Activated CD4-positive, CD25-positive, alpha-beta regulatory T cell treated with anti-CD3 and anti-CD28 coated beads, Interleukin-2, amount 50 U/mL, for 72 hours (primary cell): ENCODE measurements at places on chromosomes 5 and 9.

GRCh38 chr9:68497629-68498028, 43.1 kb downstream of the TMEM252 start:
- DNase-seq = no peak

DNA sequence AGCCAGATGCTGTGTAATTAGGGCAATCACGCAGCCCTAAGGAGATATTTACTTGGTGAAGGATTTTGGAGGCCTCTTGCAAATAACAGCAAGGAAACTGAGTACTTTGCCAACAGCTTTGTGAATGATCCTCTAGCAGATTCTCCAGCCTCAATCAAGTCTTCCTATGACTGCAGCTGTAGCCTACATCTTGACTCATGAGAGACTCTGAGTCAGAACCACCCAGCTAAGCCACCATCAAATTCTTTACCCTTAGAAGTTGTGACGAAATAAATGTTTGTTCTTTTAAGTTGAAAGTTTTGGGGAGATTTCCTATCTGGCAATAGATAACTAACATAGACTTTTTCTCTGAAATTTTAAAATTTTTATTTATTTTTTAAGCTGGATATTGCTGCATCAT, 237.6 kb upstream of the CCNH start:
- no peak for DNase-seq

GRCh38 chr5:62413711-62414110, 1.1 kb downstream of the IPO11 start:
- no peak for DNase-seq

GRCh38 chr5:78893940-78894677, 91.0 kb downstream of the ARSB start:
- no peak for DNase-seq

- DNase-seq = peak; percentile 9
These were observed 162.7 kb downstream of the MACROH2A1 start for GRCh38 chr5:135236228-135236907.

DNA sequence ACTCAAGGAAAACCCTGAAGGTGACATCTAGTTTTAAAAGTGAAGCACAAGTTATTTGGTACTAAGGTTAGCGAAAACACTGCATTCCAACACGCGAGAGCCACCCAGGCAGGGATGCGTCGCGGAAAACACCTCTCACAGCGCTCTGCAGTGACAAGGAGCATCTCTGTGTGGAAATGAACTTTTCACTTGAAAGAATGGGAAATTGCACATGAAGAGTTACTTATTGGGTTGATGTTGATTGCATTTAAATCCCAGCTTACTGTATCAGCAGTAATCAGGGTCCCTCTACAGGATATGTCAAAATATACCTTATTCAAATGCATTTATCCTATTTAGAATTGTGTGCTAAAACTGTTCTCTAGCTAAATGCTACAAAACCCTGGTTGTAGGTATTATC, 144.4 kb downstream of the BNC2 start:
- DNase-seq = no peak

DNA sequence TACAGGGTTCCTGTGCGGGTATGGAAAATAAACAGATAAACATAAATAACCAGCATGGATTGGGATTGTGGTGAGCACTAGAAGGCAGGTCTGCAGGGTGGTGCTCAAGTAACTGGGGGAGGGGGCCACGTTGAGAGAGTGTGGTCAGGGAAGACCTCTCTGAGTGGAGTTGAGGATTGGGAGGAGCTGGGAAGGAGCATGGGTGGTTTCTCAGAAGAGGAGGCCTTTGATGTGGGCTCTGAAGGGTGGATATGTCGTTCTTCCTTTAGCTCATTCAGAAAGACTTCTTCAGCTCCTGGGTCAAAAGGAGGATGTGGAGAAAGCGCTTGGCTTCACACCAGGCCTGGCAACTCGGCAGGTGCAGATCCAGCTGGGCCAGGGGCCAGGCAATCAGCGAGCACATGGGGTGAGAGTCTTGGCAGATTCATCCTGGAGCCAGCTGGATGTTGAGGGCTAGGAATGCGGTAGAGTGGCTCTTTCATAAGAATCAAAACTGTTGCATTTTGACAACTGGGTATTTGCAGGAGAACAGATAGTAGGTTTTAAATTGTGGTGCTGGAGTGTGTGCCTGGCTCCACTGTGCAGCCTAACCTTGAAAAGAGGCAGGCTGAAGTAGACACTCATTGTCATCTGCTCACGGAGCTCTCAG, 71.7 kb downstream of the PCSK5 start:
- DNase-seq = no peak

DNA sequence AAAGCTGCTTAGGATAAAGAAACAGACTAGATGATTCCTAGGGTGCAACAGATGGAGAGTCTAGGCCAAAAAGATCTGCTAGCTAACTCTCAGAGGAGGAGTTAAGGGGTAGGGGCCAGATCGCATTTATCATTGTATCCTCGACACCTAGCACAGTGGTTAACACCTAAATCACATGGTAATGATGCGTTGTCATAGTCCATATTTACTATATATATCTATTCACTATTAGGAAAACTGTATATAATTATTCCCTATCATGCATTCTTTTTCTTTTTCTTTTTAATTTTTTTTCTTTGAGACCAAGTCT, 92.8 kb upstream of the SLC44A1 start:
- no peak for DNase-seq

DNA sequence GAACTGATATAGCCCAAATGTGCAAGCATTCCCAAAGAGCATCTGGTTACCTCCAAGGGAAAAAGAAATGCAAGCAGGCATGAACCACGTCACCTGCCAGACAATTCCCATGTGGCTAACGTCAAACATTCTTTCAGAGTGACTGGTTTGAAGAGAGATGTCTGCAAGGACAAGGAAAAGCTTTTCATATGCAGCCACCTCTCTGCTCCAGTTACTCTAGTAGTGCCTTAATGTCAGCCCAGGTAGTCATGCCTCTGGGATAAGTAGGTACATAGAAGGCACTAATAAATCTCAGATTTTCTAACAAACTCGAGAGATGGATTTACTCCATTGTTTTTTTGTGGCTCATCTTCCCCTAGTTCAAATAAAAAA, 96.8 kb upstream of the IFNK start:
- DNase-seq = no peak

DNA sequence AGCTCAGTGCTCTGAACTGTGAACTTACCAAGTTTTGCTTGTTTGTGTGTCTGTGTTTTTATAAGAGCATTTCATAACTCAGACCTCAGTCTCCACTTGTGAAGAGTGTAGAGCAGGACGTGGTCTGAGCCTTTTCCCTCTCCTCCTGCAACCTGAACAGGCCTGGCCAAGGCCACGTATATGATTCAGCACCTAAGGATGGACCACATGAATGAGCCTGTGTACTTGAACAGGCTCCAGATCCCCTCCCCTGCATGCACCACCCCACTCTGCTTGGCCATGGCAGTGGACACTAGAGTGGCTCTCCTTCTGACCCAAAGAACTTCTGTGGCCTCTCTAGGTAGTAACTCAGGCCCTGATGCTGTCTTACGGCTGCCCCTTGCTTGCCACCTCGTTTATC, 125.9 kb upstream of the FSTL4 start:
- DNase-seq = no peak

- DNase-seq = no peak
These were observed 60.4 kb upstream of the CTSL start for GRCh38 chr9:87665505-87665904.

GRCh38 chr9:77927265-77927664, 104.3 kb downstream of the GNAQ start:
- DNase-seq = no peak

GRCh38 chr5:36392818-36393217, 91.1 kb upstream of the RANBP3L start:
- DNase-seq = no peak

DNA sequence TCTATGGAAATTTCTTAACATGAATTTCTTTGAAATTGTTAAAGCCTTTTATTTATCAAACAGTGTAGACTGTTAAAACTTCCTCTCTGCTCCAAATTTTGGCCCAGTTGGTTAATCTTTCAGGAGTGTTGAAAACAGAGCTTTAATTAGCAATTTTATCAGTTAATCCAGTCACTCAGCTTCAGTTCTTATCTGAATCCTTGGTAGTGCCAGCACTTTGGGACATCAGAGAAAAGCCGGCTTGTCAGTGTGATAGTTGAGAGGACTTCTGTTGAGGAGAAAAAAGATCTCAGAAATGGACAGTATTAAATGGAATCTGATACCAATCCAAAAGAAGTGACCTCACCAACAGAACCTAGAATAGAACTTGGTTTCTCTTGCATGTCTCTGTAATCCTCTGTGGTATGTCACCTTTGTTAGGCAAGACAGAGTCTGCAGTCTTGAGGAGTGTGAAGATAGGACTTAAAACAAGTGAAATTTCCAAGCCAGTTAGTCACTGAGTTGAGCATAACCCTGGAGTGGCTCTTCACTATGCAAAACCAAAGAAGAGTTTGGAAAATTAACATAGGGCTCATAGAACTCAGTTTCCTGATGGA, 251.8 kb downstream of the NNT start:
- no peak for DNase-seq

- no peak for DNase-seq
These were observed 28.3 kb downstream of the TPD52L3 start for GRCh38 chr9:6356441-6356840.

- DNase-seq = no peak
These were observed 2015.4 kb upstream of the WWC1 start for GRCh38 chr5:166276006-166276405.

DNA sequence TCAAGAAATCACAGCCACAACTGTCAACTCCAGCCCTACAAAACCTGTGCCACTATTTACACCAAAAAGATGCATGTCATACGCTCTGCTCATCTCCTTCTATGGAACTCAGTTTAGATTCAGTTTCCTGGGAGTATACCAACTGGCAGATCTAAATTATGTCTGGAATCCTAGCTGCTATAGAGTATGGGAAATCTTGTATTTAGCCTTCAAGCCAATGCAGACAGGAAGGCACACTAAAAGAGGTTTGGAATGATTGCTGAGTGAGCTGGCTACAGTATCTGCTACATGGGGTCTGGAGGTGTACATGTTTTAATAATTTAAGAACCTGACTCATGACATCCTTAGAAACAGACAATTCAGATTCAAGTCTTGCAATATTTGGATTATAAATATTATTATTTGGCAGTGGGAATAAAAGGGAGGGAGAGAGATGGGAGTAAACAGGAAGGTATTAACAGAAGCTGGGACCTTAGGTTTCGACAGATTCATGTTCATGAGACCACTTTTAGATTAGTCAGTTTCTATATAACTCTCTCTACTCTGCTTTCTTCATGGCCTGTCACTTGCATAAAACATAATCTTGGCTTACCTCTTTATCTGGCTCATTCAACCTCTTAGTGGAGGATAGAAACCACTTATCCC, 178.8 kb upstream of the HAPLN1 start:
- no peak for DNase-seq

DNA sequence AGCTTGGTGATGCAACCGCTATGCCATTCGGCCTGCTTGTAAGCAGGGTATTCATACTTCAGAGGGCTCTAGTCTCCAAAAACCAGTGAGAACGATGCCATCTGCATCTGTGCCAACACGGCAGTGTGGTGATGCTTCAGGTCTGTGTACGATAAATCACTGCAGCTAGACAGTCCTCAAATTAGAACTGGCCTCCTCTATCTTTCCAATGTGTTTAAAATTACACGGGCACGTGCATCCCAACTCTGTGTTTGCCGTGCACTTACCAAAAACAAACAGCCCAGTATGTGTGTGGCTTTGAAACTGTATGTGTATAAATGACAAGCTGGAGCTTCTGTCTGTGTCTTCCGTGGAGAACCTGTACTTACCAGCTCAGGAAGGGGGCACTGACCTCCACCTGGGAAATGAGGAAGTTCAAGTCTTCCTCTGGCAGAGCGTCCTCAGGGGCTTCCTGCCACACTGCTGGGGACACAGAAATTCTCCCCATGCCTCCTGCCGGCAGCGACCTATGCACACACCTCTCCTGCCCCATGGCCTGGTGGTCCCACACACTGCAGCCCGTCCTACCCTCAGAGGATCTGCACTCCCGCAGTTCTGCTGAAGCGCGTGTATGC, 12.3 kb downstream of the MED10 start:
- no peak for DNase-seq

DNA sequence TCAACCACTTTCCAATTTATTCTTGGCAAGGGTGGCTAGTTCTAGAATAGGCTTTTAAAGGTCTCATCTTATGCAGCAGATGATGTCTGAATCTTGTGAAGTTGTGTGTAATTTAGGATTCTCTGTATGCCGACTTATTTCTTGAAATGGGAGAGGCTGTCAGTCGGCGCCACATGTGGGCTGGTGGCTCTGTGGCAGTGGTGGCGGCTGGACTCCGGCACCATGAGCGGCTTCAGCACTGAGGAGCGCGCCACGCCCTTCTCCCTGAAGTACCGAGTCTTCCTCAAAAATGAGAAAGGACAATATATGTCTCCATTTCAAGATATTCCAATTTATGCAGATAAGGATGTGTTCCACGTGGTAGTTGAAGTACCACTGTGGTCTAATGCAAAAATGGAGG, 8.3 kb upstream of the ATP6V0E1 start:
- DNase-seq = no peak

- DNase-seq = no peak
These were observed 444.3 kb upstream of the CDH9 start for GRCh38 chr5:27482663-27483062.

- DNase-seq = no peak
These were observed 150.3 kb downstream of the GIN1 start for GRCh38 chr5:102969641-102970040.

- DNase-seq = no peak
These were observed 624.1 kb downstream of the ISL1 start for GRCh38 chr5:52007230-52007858.

DNA sequence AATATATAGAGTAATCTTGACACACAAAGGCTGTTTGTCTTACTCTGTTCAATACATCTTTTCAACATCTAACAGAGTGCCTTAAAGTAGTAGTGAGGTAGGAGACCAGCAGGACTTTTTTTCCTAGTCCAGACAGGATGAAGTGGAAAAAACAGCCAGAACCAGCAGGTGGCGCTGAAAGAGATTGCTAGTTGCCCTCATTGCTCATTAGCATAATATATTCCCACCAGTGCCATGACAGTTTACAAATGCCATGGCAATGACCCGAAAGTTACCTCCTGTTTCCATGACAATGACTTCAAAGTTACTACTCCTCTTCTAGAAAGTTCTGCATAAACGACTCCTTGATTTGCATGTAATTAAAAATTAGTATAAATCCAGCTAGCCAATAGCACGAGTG, 387.4 kb downstream of the ACTL7B start:
- DNase-seq = no peak

GRCh38 chr5:98656125-98656795, 117.2 kb upstream of the RGMB start:
- DNase-seq = no peak

- DNase-seq = no peak
These were observed 5.6 kb upstream of the ABLIM3 start for GRCh38 chr5:149135536-149136201.

- no peak for DNase-seq
These were observed 82.7 kb downstream of the DOCK8 start for GRCh38 chr9:297104-297972.

- no peak for DNase-seq
These were observed 25.4 kb upstream of the ZSWIM6 start for GRCh38 chr5:61306531-61307131.

DNA sequence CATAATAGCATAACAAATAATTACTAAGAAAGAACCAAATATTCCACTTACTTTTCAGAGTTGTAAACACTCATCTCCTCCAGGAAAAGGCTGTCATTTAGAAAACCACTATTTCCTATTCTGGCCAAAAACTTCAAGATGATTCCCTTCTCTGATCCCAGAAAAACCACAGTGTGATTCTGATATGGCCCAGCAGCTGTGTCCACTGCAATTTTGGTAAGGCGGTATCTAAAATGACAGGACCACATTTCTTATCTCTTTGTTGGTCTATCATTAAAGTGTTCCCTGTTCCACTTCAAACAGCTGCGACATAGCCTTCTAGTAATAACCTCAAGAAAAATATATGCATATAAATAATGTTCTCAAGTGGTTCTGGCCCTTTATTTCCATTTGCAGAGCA, 96.1 kb downstream of the SEMA6A start:
- DNase-seq = no peak
